Midbrain (tissue), 1 donor: ENCODE measurements at places on chromosomes 13 and 19.
A peak's percentile ranks its signal among the peaks of the same experiment; 100 is the strongest.

- DNase-seq = no peak
These were observed 10.9 kb downstream of the C13orf46 start for GRCh38 chr13:113962975-113963374.

DNA sequence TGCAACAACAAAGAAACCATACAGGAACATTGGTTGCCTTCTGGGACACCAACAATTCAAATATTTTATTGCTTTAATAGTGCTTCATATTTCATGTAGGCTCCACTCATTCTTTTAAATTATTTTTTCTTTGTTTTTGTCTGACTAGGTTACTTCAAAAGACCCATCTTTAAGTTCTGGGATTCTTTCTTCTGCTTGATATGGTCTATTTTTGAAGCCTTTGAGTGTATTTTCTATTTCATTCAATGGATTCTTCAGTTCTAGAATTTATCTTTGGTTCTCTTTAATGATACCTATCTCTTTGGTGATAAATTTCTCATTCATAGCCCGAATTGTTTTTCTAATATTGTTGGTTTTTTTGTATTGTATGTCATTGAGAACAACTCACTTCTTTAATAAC lies 38.6 kb downstream of the IGFL3 start:
- DNase-seq = no peak

GRCh38 chr19:2478278-2478755 lies 2.4 kb downstream of the GADD45B start:
- peak; percentile 66 for DNase-seq

DNA sequence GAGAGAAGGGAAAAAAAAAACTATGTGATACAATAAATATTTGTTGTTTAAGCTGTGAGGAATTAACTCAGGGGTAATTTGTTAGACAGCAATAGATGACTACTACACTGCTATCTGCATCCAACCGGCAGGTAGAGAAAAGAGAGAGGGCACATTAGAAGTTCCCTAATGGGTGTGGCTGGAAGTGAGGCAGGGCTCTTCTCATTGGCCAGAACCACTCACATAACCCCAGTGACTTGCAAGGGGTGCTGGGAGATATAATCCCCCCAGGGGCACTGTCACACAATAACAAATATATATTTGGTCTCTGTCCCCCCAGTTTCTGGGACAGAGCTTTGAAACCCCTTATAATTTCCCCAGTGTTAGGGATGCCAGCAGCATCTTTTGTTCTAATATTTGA lies 24.3 kb downstream of the FGF21 start:
- no peak for DNase-seq

DNA sequence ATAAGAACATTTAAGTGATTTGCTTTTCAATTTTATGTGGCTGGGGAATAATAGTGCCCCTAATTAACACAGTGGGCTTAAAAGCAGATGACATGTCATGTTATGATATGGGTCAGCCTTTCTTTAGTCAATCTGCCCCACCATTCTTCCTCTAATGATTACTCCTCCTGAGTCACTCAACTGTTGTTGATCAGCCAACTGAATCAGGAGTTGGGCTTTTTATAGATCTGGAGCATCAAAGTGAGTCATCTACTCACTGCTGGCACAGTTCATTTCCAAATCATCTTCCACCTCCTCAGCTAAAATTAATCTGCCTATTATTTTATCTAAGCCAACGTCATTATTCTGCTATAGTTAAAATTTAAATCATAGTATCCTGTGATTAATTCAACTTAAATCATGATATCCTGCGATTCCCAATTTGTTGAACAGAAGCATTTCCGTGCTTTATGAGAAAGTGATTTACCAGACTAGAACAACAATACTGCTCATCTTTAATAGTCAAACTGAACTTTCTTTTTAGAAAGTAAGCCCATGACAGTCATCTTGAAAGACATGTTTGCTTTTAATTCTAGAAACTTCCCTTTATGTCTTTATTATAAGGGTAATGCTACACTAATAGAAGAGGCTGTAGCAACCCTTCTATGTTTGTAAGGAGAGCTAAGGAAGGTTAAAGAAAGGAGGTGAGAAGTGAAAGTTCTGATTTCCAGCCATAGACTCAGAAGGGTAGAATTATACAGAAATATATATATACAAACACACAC lies 551.4 kb downstream of the TBC1D4 start:
- no peak for DNase-seq

GRCh38 chr19:12333162-12334159 lies at the start of gene ZNF563:
Gene ZNF563, minus strand, starts transcription at chr19:12333633. Its CDS starts 151 bp downstream, at chr19:12333482.
- DNase-seq = peak; percentile 97

GRCh38 chr19:2436926-2437325 lies 9.5 kb upstream of the TIMM13 start:
- no peak for DNase-seq

- DNase-seq = no peak
These were observed 55.4 kb upstream of the GTF2F2 start for GRCh38 chr13:45064889-45065288.

DNA sequence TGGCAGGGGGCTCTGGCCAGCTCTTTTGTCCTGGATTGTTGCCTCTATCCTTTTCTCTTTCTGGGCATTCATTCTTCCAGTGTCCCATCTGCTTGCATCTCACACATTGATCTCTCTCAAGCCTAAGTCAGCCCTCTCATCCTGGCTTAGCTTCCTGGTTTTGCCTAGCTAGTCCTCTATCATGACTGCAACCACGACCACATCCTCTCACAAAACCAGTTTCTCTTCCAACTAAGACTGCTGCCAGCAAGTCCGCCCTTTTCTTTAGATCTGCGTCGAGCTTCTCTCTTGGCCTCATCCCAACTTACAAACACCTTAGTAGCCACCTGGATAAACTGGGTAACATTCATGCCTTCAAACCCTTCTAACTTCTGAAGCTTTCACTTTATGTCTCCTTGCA lies 212.2 kb upstream of the HTR2A start:
- no peak for DNase-seq

- no peak for DNase-seq
These were observed 233.9 kb downstream of the LMO7 start for GRCh38 chr13:75869981-75870380.

GRCh38 chr13:111429064-111429558 lies 108.7 kb downstream of the TEX29 start:
- peak; percentile 41 for DNase-seq

- no peak for DNase-seq
These were observed 170.8 kb downstream of the KDM4B start for GRCh38 chr19:5139583-5140325.

DNA sequence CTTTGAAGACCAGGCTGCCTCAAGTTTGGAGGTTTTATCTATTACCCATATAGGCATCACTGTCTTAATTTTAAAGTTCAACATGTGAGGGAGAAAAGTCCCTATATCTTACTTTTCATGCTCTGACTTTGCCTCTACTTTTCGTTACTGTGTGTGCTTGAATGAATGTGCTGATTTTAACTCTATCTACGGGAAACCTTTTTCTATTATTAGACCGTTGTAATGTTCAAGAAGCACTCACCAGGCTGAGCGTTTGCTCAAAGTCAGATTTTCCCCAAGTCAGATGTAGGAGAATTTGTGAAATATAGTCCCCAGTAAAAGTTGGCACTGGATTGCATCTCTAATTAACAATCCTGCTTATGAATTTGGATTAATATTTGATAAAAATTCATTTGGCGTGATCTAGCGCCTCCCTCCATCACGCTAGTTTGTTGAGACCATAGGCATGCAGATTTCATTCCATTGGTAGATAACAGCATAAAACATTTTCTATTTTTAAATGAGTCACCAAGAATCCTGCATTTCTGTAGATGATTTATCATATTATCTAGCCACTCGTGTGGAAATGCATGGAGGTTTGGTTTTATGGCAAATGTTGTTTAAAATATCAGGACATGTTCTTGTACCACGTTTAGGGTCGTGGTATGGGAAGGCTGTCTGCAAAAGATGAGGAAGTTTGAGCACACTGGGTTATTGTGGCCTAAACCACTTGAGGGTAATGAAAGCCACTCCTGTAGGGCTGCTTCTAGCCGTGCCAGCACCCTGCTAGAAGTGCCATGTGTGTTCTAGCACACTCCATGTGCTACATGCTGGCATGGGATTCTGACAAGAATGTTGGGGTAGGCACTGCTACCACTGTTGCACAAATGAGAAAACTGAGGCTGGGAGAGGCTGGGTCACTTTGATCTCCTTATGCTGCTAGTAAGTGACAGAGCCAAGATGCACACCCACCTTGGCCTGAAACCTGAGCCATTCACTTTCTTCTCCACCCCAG lies 179.4 kb downstream of the FGF9 start:
- DNase-seq = no peak

DNA sequence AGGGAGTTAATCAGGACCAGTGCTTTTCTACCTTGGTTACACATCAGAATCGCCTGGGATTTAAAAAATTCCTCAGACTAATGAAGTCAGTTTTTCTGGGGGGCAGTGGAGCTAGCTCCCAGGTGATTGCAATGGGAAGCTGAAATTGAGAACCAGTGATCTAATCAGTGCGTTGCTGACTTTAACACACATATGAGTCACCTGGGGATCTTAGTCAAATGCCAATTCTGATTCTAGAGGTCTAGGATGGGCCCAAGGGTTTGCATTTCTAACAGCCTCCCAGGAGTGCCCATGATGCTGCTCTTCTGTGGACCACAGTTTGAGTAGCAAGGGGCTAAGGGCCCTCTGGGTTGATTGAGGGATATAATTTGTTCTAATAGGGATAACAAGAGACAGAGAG lies 54.5 kb downstream of the KL start:
- no peak for DNase-seq

DNA sequence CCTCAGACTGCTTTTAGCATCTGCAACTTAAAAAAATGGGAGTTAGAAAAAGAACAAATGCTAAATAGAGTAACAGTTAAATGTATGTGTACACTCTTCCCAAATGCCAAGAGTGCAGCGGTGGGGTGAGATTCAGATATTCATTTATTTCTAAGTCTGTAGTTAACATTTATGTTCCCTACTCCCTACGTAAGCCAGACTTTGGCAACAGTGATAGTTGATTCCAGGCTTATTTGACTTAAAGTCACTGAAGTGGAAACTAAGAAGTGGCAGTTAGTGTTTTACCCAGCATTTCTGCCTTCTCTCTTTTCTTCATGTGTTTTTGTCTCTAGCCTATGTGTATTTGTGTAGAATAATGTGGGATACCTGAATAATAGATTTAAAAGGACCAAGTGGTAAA lies 4.5 kb downstream of the MIR17HG start:
- no peak for DNase-seq

DNA sequence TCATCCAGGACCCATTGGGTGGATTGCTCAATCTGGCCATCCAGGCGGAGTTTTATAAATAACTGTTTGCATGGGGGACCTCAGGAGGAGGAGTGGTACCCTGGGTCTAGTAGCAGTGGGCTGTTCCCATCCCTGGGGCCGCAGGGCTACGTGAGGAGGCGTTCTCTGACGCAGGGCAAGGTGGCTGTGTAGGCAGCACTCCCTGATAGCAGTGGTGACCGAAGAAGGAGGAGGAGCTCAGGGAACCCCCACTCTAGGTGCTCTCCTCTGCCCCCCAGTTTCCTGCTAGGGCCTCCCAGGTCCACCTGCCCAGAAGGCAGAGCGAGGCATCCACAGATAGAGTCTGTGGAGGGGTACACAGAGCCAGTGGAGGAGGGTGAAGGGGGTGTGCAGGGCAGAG lies 64.1 kb downstream of the CCNE1 start:
- DNase-seq = no peak

DNA sequence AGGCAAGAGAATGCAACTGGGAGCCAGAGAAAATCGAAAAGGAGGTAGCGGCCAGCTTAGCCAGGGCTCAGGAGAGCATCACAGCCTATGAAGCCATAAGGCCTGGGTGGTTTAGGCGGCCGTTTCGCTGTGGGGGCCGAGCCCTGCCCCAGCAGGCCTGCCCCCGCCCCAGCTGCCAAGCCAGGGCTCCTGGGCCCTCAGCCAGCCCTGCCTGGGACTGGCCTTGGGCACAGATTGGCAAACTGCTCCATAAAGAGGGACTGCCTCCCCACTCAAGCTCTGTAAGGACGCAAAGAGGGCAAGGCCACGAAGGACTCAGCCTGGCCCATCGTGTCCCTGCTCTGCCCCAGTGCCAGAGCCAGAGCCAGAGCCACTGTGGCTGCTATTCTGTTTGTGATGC lies 10.2 kb downstream of the ZNF653 start:
- DNase-seq = peak; percentile 3

- no peak for DNase-seq
These were observed 84.3 kb downstream of the IER2 start for GRCh38 chr19:13234518-13234917.

- DNase-seq = no peak
These were observed 64.3 kb downstream of the CACNA1A start for GRCh38 chr19:13441810-13442512.

- DNase-seq = no peak
These were observed 6.3 kb downstream of the PMIS2 start for GRCh38 chr19:35592226-35592625.

DNA sequence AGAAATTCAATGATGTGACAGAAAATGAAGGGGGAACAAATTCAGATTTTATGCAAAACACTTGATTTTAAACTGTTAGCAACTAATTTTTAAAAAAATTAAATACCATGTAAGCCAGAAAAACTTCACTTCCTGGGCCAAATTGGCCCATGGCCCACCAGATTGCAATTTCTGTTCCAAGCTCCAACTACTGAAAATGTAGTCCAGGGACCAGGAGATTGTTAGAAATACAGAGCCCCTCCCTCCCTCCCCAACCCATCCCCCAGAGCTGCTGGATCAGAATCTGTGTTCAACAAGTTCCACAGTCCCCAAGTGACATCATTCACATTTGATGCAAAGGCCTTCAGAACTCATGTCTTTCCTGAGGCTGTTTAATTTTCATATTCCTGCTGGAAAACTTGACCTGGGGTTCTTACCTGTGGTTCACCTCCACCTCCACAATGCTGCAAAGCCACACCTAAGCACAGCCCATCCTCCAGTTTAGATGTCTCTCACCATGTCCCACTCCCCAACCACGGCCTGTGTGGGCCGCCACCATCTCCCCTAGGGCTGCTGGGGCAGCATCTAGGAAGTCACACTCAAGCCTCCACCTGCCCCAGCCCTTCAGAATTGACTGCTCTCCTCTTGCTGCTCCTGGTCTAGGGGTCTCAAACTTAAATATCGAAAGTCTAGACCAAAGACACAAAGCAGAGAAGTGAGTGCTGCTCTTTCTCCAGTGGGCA lies 482.0 kb downstream of the UQCRFS1 start:
- no peak for DNase-seq

DNA sequence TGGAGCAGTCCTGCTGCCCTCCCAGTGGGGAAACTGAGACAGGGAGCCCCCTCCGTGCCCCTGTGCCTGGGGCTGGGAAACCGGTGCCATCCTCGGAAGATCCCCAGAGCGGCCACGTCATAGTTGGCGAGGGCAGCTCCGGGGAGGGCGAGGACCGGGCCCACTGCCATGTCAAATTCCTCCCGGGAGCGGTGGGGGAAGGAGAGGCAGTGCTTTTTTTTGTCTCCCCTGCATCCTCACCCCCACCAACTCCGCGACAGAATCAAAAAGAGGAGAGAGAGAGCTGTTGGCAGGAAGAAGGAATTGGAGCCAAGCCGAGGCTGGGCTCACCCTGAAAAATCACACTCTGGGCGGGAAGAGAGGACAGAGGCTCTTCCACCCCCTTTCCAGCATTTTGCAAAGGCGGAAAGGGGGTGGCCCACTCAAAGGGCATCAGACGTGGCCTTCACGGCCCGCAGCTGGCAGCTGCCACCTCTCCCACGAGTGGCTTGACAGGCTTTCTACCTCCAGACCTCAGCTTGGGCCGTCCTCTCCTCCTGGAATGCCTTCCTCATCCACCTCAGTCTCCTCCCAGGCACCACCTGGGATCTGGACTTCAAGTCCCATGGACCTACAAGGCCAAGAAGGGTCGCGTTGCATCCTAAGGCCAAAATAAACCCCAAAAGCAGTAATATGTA lies 19.6 kb upstream of the NFIC start:
- DNase-seq = peak; percentile 86

- DNase-seq = peak; percentile 9
These were observed 16.8 kb downstream of the CCL25 start for GRCh38 chr19:8069096-8069973.
